T-helper 1 cell (primary cell): ENCODE measurements at places on chromosomes 12 and 14.

DNA sequence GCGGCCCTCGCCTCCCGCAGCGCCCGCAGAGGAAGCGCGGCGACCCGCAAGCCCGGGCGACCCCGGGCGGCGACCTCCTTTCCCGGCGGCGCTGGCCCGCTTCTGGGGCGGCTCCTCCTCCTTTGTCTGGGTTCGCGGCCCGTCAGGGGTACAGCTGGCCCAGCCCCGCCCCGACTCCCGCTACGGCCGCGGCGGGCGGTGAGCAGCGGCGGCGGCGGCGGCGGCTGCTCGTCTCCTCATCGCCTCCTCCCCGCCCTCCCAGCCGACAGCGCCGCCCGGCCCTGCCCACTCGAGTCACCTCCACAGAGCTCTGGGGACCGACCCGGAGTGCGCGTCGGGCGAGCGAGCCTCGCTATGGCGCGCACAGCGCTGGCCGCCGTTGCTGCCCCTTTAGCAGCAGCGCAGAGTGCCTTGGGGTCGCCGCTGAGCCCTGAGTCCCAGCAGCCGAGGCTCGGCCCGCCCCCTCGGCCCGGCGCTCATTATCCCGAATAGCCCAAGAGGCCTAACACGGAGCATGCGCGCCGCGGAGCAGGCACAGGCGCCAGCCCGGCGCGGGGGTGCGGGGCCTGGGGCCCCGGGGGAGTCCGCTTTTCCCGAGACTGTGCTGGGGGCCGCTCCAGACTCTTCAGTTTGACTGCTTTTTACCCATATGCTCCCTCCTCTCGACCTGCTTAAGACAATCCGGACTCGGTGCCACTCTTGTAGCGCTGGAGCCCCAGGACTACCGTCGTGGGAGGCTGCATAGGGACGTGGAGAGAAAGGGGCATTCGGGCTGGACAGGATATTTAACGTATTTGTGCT, at the start of gene SOS2:
Gene SOS2, minus strand, starts transcription at position 104 of the 801 bp plus-strand sequence. CDS start 295 bp downstream, outside the sequence.
- peak; percentile 78 for DNase-seq

GRCh38 chr14:65211341-65211987, 109.1 kb upstream of the MAX start:
- DNase-seq = no peak

GRCh38 chr12:53733807-53734200, 6.6 kb upstream of the CALCOCO1 start:
- DNase-seq = no peak

- no peak for DNase-seq
Observed at GRCh38 chr14:96310906-96311305, 52.2 kb downstream of the ATG2B start.

- no peak for DNase-seq
Observed at GRCh38 chr12:28192125-28192524, 1.9 kb downstream of the CCDC91 start.

GRCh38 chr14:51209457-51209856, 30.6 kb upstream of the TMX1 start:
- no peak for DNase-seq

DNA sequence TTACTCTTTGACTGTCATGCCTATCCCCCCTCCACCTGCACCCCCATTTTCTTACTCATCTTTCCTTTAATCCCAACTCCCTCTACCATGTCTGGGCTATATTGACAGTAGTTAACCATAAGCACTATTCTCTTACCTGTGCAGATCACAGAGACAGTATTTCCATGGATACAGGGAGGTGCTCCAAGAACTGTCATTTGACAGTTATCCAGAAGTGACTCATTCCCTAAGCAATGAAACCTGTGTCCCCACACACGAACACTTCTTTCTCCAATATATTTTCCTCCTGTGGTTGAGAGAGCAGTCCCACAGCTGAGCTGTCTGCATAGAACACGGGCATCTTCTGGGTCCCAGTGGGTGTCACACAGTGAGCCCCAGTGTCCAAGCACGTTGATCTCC, 68.8 kb downstream of the CD163L1 start:
- DNase-seq = no peak

DNA sequence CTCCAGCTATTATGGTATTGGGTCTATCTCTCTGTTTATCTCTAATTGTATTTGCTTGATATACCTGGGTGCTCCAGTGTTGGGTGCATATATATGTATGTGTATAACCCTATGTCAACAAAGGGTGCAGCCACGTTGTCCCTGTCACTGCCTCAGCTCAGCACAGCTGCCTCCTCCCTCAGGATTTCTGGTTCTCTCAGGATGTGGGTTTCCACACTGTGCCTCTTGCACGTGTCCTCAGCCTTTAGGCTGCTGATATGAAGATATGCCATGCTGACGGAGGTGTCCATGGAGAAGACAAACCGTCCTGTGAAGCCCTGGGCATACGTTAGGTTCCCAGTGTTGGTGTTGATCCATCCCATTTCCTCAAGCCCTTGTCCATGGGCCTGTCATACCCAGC, 791.2 kb downstream of the TMEM121 start:
- DNase-seq = no peak

GRCh38 chr12:52612431-52613383, 5.7 kb downstream of the KRT73 start:
- DNase-seq = no peak

DNA sequence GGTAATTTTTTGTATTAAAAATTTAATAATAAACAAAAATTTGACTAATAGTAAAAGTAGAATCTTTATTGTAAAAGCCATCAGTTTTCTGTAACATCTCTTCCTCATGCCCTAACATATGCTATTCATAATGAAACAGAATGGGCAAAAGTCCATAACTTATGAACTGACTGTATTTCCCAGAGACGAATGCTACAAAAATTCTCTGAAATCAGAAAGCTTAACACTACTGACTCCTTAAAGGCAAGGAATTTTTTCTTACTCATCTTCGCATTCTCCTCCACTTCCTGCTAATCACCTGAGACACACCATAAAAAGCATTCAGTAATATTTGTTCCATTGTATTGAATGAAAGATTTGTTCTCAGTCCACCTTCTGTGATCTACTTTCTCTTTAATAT, 17.6 kb downstream of the MON2 start:
- no peak for DNase-seq
